Activated CD8-positive, alpha-beta memory T cell treated with anti-CD3 and anti-CD28 coated beads for 1 hour (primary cell): ENCODE measurements at places on chromosomes 1 and 21.

GRCh38 chr1:94322696-94323095 lies 85.3 kb upstream of the ARHGAP29 start:
- no peak for DNase-seq

- DNase-seq, result no peak
Observed at GRCh38 chr1:150150133-150151021, 661 bp downstream of the PLEKHO1 start.

DNA sequence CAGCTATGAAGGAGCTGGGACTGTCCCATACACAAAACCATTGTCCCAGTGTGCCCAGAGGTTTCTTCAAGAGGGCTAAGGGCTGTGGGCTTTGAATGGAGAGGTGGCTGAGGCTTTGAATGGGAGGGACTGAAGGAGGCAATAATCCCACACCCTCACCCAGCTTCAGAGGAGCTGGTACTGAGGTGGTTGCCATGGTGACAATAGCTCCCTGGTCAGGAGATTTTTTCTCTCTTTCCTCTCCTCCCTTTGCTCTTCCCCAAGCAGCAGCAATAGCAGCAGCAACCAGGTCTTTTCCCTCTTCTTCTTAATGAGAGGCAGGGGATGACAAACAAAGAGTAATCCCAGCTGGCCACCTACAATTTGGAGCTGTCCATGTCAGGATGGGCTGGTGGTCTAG lies 1.6 kb downstream of the HPCAL4 start:
- DNase-seq, result no peak

DNA sequence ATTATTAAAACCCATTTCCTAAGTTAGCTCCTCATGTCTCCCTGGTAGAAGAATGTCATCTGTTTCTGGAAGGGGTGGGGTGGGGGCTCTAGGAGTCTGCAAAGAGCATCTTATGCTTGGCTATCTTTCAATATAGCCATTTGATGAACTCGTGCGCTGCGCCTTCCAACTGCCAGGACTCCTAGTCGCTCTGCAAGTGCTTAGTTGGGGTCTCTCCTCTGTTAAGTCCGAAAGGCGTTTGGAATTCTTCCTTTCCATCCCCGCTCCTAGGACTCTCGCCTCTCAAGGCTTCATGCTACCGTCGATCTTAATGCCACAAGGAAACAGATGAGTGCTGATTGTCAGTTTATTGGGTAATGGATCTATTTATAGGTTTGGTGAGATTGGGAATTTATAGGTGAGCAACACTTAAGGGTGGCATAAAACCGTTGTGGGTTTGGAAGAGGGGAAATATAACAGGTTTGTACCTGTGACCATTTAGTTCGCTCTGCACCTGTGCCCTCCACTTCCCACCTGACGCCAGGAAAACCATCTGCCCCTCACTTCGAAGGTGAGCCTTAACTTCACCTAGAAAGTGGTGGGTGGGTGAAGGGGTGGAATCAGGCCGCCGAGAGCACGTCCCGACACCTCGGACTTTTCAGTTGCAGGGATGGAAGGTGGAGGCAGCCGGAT lies 1.1 kb downstream of the KCNH1 start:
- DNase-seq, result no peak

- DNase-seq, result no peak
Observed at GRCh38 chr1:174652569-174653280, 205.0 kb downstream of the GPR52 start.

DNA sequence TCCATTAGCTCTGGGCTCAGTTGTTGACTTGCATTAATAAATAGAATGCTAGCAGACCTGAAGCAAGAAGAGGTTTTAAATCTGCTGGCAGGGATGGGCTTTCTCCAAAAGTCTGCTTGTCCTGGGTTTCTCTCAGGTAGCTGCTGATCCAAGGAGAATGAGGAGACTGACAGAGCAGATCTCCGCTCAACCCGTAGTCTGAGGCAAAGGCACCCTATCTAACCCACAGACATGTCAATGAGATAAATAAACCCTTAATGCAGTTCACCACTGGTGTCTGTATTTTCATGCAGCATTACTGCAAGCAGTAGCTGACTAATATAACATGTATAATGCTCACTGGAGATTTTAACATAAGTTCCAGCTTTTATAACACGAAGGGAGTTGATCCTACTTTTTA lies 44.1 kb upstream of the RGS21 start:
- no peak for DNase-seq

- no peak for DNase-seq
Observed at GRCh38 chr1:111419037-111419436, 8.5 kb downstream of the OVGP1 start.

GRCh38 chr1:237664348-237664747 lies 226.4 kb downstream of the ZP4 start:
- no peak for DNase-seq

DNA sequence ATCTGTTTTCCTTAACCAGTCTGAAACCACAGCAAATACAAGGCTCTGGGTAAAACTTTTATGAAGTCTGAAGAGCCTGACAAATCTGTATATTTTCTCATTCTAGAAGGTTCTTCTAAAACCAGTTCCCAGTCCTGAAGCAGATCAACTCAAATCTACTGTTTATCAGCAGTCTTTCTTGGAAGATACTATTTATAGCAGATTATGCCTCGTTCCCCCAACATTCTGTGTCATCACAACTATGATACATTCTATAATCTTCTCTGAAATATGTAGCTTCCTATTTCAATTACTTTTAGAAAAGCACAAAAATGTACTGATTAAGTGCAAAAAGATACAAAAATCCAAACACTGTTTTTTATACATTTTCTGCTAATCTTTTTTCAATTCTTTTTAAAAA lies 67.5 kb downstream of the NIBAN1 start:
- no peak for DNase-seq

DNA sequence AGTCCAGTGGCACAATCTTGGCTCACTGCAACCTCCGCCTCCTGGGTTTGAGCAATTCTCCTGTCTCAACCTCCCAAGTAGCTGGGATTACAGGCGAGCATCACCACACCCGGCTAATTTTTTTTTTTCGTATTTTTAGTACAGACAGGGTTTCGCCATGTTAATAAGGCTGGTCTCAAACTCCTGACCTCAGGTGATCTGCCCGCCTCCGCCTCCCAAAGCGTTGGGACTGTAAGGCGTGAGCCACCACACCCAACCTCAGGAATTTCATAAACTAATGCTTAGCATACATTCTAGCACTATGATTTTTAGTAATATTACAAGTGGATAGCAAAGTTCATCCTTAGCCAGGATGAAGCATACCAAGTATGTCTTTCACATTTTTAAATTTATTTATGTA lies 8.7 kb downstream of the DNAJC11 start:
- no peak for DNase-seq

GRCh38 chr1:204578867-204579664 lies 62.9 kb downstream of the MDM4 start:
- DNase-seq, result no peak

- no peak for DNase-seq
Observed at GRCh38 chr1:174850726-174851125, 149.0 kb upstream of the CACYBP start.

DNA sequence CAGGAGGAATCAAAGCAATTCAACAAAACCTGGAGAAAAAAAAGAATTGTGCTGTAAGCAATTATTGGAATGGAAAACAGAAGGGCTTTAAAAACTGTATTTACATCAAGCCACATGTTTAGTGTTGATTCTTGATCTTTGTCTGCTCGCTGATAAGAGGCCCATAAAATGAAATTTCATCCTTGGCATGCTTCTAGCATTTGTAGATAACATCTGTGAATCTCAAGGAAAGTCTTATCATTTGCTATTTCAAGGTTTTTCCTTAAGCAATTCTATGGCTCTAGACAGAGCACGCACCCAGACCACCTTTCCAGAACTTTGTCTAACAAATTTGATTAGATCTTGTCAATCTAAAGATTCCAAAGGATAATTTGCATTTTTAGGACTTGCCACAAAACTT lies 181.0 kb upstream of the FGGY start:
- no peak for DNase-seq

DNA sequence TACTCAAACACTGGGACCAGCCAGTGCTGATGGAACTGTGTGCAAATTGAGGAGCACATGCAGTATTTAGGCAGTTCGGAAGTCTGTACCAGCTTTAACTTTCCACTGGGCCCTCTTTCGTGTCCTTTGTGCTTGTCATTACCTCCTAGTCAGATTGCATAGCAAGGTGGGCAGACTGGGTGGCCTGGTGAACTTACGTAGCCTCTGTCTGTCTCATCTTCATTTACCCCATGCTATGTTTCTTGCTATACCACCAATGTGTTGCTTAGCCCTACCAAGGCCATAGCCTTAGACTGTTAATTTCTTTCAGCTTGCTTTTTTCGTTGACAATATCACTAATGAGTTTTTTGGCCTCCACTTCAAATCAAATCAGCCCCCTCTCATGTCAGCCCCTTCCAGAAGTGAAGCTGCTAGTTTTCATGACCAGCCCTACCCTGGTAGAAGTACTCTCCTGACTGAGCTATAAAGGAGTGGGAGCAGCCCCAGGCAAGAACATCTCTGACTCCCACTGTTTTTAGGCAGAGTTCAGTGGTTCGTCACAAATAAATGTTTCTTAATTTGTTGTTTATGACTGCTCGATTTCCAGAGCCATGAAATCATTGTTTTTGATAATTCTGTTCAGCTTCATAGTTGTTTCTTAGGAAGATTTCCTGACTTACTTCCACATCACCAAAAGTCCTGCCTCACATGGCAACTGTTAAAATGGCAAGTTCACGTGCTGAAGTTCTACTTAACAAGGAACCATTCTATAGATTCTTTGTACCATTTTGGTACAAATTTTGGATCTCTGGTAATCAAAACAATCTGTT lies 19.3 kb downstream of the PRKACB start:
- DNase-seq, result no peak

GRCh38 chr1:186864296-186864695 lies 35.5 kb downstream of the PLA2G4A start:
- DNase-seq, result no peak

- no peak for DNase-seq
Observed at GRCh38 chr1:81391125-81391828, 409.5 kb upstream of the ADGRL2 start.

DNA sequence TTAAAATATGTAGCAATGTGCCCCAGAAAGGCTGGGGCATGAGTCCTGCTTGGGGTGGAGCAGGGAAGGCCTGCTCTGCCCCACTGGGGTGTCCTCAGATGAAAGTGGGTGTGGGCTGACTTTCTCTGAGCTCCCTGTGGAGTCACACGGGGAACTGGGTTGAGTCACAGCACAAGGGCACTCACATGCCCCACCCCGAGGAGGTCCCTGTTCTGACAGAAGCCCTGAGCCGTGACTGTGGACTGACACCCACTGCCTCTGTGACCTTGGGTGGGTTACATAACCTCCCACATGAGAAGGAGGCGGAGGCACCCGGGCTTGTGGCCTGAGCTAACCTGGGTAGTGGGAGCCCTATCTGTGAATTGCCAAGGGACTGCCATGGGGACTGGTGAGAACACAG lies 52.5 kb upstream of the TINAGL1 start:
- DNase-seq, result no peak

GRCh38 chr1:26317146-26317545 lies 612 bp upstream of the CD52 start:
- no peak for DNase-seq

DNA sequence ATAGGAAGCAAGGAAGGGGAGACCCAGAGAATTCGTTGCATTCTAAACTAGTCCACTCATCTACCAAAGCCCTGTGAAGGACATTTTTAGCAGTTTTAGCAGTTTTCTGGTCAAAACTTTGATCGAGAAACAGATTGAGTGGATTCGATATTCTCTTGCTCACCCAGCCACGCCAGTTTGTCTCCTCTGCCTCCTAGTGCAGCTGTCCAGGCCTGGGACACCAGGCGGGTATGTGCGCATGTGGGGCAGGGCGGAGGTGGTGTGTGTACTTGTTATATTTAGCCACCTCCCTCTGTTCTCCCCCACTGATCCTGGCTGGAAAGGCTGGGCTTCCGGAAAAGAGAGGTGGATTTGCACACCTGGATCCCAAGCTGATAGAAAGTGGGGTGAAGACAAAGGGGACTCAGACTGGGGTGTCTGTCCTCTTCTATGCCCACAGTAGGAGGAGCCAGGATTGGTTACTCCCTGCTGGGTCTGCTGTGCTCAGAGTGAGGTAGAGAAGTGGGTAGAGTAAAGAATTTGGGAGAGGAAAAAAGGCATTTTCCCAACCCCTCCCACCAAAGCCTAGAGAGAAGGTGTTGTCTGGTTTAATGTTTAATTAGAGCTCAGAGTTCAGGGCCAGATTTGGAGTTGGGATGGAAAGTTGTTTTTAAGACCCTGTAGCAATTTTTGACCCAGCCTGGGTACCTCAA lies 3.8 kb downstream of the LMNA start:
- DNase-seq, result no peak

- DNase-seq, result no peak
Observed at GRCh38 chr1:24919791-24920532, 10.1 kb downstream of the RUNX3 start.

DNA sequence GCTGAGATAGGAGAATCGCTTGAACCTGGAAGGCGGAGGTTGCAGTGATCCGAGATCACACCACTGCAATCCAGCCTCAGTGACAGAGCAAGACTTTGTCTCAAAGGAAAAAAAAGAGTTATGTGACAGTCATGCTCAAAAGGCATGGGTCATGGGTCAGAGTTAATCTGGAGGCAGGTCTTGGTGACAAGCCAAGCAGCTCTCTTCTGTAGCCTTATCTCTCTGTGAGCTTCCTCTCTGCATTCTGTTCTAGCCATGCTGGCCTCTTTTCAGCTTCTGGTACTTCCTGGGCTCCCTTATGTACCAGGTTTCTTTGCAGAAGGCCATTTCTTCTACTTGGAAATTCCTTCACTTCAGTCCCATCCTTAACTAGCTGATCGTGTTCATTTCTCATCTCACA lies 63.6 kb downstream of the NGF start:
- no peak for DNase-seq

GRCh38 chr21:46317710-46318463 lies 5.8 kb downstream of the C21orf58 start:
- no peak for DNase-seq
